ENCODE measurements at places on chromosomes 5 and 9.
A peak's percentile ranks its signal among the peaks of the same experiment; 100 is the strongest.

- no peak for DNase-seq
Measured at GRCh38 chr5:170571875-170572852, 68.3 kb downstream of the KCNIP1 start.

- no peak for DNase-seq
Measured at GRCh38 chr5:19619571-19619970, 368.4 kb downstream of the CDH18 start.

DNA sequence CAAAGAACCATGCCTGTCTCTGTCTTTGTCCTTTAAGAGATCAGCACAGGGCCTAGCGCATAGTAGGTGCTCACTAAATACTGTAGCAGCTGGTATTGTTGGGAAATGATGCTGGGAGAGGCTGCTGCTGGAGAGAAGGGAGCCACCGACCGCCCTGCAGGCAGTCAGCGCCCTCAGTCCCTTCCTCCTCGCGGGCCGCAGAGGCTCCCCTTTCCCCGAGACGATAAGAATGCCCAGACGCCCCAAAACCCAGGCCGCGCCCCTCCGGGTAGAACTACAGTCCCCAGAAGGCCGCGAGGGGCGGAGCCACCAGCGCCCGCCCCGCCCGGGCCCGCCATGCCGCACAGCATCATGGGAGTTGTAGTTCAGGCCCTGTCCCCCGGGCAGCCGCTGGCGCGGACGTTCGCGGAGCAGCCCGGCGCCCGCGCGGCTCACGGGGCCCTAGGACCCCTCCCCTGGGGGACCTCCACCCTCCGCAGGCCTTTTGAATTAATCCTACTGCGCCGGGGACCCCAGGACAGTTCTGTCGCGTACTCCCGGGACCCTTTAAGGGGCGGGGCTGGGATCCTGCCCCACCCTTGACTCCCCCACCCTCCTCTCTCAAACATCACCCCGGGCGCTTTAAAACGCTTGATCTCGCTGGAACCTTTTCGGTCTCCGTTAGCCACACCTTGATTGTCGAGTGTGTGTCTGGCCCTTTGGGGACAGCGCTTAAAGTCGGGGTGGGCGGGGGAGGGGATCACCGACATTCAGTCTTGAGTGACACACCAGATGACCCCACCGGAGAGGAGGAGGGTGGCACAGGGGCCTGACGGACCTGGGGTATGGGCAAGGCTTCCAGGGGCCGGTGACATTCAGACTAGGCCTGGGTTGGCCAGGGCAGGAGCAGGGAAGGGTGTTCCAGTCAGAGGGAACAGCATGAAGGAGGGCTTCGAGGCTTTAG lies 24.8 kb upstream of the IER5L start:
- DNase-seq = peak; percentile 90

DNA sequence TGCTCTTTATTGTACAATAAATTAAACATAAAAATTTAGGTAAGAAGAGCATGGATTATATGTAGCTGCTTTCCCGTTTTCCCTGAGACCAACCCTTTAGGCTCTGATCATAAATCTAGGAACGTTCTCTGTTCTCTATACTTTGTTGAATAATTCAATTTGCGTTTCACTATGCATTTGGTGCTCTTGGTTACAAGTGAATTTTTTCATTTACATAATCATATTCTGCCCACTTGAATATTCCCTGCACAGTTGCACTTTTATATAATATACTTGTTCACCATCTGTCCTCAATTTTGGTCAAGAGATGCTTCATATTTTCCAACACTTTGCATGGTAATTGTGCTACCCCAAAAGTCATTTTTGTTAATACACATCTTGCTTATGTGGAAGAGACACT lies 741.8 kb downstream of the CDH12 start:
- no peak for DNase-seq

DNA sequence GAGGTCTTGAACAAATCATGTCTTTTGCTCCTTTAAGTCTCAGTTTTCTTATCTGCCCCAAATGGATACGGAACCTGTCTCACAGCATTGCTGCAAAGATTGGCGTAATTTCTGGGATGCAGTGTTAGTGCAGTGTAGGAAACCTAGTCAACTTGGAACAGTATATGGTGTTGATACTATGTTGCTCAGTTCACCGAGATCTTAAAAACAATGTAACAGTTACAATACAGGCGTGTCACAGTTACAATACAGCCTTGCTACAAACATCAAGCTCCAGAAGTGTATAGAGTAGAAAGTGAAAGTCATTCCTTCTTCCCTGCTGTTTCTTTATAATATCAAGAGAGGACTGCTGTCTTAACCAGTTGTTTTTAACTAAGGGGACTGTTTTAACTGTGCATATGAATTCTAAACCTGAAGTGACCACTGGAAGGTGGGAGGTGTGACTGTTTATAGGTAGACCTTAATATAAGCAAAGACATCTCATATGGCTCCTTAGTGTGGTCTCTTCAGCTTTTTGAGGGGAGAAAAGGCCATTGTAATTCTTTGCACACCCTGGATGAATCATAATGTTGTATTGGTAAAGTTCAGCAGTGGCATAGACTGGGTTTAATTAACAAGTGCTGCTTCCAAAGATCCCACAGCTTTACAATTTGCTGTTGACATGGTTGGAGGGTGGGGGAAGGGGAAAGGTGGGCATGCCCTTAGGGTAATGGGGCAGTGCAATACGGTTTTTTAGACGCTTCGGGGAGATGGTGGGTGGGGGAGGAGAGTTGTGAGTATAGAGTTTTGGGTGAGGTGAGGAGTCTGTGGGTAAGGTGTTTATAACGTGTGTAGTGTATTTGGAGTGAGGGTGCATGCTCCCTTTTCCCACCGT lies 12.9 kb downstream of the PRRC2B start:
- peak; percentile 34 for DNase-seq

DNA sequence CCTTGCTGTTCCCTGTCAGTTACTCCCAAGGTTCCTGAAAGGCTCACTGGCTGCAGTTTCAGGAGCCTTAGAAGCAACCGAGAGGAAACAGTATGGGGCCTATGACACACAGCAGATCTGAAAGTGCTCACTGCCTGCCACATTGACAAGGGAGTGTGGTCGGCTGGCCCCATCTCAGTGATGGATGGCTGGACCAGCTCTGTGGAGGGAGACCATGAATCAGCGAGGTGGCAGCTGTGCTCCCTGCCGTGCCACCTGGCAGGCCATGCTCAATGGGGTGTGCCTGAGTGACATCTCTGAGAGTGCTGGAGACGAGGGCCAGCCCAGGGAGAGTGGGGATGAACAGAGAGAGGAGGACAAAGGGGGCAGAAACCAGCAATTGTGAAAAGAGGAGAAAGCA lies 49.1 kb downstream of the DOCK2 start:
- DNase-seq = no peak

- no peak for DNase-seq
Measured at GRCh38 chr5:127596501-127596900, 52.4 kb upstream of the CTXN3 start.

DNA sequence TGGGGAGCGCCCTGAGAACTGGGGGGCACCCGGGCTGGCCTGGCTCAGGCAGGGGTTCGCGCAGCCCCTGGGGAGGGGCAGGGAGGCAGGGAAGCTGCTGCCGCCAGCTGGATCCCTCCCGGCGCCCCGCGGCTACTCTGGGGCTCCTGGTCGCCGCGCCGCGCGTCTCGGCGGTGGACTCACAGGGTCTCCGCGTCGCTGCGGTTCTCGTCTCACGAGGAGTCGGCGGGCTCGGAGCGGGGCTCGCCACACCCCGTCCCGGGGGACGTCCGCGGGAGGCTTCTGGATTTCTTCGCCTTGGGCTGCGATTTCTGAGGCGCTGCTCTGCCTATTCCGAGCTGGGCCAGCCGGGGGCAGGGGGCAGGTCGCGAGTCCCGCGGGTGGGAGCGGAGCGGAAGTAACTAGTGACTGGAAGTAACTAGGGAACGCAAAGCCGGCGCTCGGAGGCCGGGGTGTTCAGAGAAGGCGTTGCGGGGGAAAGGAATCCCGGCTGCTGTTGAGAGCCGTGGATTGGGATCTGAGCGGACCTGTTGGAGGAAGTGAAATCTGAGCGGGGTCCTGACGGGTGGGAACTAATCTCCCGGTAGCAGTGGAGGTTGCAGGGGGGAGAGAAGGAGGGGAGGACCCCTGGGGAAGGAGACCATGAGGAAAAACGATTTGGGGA lies 511 bp downstream of the CYSTM1 start:
- peak; percentile 66 for DNase-seq

DNA sequence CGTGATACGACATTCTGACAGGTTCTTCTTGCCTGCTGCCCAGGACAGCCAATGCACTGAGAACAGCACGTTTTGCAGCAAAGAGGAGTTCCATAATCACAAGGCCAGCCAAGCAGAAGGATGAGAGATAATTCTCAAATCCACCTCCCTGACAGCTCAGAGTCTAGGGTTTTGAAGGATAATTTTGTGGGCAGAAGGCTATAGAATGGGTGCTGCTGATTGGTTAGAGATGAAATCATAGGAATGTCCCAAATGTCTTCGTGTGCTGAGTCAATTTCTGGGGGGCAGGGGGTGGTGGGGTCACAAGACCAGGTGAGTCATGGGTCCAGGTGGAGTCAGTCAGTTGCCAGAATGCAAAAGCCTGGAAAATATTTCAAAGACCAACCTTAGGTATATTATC lies 175.5 kb upstream of the SLC30A5 start:
- no peak for DNase-seq

GRCh38 chr5:19886123-19886917 lies 101.7 kb downstream of the CDH18 start:
- DNase-seq = no peak

- no peak for DNase-seq
Measured at GRCh38 chr9:109789556-109789955, 9.6 kb downstream of the PALM2AKAP2 start.

DNA sequence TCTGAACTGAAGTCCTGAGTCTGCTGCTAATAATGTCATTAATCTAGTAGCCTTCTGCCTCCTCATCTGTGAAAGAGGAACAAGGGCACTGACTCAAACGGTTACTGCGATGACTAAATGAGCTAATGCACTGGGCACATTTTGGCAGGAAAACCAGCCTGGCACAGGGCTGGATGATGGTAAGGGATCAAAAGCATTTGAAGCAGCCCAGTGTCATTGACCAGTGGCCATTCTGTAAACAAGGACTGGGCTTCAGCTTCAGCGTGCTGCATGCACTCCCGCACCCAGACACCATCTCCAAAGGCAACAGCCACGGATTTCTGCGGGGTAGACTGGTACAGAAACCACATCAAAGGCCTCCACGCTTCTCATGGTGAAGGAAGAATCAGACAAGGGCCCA lies 8.0 kb downstream of the GCNT4 start:
- DNase-seq = no peak

DNA sequence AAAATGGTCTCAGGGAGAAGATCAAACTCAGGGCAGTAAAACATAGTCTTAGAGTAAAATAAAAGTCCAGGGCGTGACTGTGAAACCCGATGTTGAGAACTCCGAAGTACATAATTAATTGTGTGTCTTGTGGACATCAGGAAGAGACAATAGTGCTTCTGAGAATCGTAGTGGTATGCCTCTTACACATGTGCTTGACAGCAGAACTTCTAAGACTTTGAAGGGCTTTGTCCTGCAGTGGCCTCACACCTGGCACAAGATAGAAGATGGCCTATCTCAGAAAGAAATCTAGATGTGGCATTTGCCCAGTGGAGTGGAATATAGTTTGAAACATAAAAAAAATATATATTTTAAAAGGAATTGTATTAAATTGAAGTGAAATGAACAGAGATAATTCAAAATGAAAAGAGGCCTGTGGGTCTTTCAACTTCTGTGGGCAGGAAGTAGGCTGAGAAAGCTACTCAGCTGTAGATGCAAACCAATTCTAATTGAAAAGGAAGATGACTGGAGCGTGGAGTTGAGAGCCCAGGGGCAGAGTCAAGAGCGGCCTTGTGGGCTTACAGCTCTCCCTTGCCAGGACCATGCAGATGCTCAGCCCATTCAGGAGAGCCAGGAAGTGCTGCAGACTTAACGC lies 468.4 kb downstream of the KDM4C start:
- DNase-seq = no peak

- no peak for DNase-seq
Measured at GRCh38 chr9:3884736-3885135, 358.9 kb upstream of the RFX3 start.

GRCh38 chr9:35683323-35683722 lies 6.4 kb downstream of the TPM2 start:
- no peak for DNase-seq

- DNase-seq = peak; percentile 73
Measured at GRCh38 chr5:134101686-134102439, 12.6 kb upstream of the TCF7 start.

DNA sequence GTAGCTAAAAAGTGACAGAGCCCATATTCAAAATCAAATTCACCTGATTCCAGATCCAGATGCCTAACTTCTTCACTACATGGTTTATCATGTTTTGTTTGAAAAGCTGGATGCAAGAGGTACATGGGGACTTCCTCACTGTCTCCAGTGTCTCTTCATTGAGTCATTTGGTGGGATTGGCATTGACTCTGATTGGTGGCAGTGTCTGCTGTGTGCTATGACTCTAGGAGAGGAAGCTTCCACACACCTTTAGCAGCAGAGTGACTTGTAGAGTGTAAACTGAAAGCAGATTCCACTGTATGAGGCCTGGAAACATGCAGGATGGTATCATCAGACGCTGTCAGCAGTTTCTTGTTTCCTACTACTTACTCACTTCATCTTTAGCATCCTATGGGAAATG lies 250.9 kb upstream of the SEMA6A start:
- no peak for DNase-seq

GRCh38 chr9:107368696-107369095 lies 85.6 kb downstream of the RAD23B start:
- DNase-seq = no peak

DNA sequence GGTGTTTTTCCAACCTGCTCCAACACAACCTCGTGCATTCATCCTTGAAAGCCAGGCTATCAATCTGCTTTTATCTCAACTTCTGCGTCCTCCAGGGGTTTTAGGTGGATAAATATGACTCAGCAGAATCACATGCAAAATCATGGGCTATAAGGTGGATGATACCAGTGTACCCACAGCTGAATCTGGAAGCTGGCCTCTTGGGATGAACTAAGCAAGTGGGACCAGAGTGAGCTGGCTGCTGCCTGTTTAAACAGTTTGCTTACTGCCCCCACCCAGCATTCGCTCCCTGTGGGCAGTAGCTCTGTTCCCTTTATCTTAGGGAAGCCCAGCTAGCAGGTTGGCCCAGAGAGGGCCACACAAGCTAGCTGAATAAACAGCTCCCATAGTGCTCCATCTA lies 194.0 kb downstream of the CRB2 start:
- DNase-seq = no peak

DNA sequence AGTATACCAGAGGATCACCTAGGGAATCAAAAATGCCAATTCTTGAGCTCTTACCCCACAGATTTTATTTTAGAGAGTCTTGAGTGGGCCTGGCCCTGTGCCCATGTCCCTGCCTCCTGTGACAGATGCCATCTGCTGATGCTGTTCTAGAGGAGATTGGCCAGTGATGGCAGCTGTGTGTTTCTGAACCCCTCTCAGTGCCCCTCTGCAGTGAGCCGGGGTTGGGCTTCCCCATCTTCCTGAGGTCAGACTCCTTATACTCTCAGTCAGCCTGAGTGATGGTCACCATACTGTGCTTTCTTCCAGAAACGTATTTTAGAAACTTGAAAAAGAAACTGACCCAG lies 6.1 kb downstream of the PTCD2 start:
- no peak for DNase-seq

- no peak for DNase-seq
Measured at GRCh38 chr9:77851882-77852595, 179.6 kb downstream of the GNAQ start.

Measured in CD4-positive, alpha-beta T cell treated with Interleukin-4 for 1 hour (primary cell).